ENCODE measurements at places on chromosomes 5 and 9.

DNA sequence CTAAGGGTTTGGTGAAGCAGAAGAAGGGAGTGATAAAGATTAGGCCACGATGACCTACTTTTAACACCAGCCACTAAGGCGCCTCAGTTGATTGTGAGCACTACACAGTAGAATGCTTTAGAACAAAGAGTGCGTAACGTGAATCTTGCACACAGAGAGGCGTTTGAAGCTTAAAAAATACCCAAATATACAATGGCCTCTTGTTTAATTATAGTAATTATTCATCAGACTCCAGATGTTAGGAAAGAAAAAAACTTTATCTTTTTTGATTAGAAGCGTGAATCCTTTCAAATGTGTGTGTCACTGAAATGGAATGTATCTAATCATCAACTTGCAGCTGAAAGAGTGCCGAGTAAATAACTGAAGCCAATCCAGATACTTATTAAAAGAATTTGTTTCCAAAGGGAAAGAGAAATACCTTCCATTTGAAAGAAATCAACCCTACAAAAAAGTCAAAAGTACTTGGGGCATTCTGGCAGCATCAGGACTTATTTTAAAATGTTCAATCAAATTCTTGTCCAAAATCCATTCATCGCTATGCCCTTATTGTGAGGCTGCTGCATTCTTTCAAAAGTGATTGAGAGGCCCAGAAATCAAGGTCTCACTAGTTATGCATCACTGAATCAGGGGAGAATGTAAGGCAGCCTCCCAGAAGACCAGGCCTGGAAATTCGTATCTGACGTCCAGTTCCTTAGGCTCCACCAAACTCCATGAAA lies 337.5 kb downstream of the ZNF608 start:
- DNase-seq = peak; percentile 74

- DNase-seq = no peak
These were observed 96.0 kb upstream of the SLC28A3 start for GRCh38 chr9:84436386-84437109.

- DNase-seq = peak; percentile 61
These were observed 161.0 kb downstream of the SLC25A46 start for GRCh38 chr5:110899566-110900412.

GRCh38 chr5:88829054-88829453 lies 53.9 kb downstream of the MEF2C start:
- DNase-seq = no peak

Measured in kidney glomerular epithelial cell (primary cell).